Thyroid gland (tissue), 4 donors: ENCODE measurements at places on chromosomes 16 and 17.

- DNase-seq, result peak; percentile 85
These were observed 38.5 kb downstream of the PIGL start for GRCh38 chr17:16255481-16255921.

DNA sequence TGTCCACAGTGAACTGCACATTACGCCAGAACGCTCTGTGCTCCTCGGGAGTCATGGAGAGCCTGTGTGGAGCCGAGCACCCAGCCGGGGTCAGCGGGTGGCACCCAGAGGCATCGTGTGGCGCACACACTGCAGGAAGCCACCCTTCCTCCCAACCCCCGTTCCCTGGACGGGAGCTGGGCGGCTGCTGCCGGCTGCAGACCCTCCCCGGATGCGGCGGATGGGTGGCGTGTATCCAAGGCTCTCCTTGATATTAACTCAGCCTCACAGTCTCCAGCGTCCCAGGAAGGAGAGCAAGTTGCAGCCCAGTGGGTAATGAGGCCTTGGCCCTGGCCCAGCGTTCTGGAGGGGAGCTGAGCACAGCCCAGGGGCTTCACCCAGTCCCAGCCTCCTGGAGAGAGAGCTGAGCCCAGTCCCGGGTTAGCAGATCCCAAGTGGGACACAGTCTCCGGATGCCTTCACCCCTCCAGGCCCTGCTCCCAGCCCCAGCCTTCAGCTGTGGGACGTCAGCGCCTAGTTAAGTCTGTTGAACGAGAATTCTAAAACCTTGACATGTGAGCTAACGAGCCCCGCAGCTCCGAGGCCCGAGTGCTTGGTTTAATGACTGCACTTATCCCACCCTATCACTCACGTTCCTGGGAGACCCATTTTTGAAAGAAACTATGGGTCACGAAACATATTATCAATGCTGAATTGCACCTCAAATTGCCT lies 86.6 kb downstream of the TBC1D16 start:
- DNase-seq, result no peak

GRCh38 chr17:39808409-39808997 lies 55.6 kb downstream of the IKZF3 start:
- no peak for DNase-seq

GRCh38 chr17:36931697-36932382 lies 5.4 kb upstream of the LHX1 start:
- DNase-seq, result peak; percentile 25

DNA sequence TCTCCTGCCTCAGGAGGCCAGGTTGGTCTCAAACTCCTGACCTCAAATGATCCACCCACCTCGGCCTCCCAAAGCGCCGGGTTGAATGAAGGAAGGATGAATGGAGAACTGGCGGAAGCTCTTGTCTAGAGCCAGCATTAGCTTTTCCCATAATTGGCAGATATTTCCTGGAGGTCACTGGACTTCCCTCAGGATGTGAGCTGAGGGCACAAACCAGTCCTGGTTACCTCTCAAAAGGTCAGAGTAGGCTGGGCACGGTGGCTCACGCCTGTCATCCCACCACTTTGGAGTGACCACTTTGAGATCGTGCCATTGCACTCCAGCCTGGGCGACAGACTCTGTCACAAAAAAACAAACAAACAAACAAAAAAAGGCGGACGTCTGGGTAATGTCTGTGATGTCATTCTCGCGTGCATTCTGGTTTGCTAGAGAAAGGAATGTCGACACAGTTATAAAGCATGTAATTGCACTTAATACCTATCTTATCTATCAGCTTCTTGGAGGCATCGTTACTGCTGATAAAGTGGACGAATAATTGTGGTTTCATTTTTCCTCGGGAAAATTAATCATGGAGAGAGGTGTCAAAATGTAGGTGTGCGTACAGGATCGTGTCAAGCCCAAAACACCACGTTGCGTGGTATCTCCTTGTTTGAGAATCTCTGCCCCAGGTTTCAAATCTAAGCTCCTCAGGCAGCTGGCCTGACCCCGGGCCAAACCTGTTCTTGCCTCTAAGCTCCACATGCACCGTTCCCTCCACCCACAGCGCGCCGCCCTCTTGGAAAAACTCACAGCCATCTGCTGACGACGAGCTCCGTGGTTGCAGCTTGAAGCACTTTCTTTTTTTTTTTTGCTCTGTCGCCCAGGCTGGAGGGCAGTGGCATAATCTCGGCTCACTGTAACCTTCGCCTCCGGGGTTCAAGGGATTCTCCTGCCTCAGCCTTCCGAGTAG lies 6.4 kb upstream of the CRK start:
- DNase-seq, result no peak

GRCh38 chr16:65285128-65286048 lies 163.5 kb upstream of the CDH11 start:
- no peak for DNase-seq

- no peak for DNase-seq
These were observed 6.8 kb downstream of the MAP2K3 start for GRCh38 chr17:21291357-21291756.

- DNase-seq, result no peak
These were observed 50.7 kb downstream of the SLC5A11 start for GRCh38 chr16:24896439-24896838.

- DNase-seq, result no peak
These were observed 166.2 kb downstream of the SEC14L1 start for GRCh38 chr17:77306790-77307478.

DNA sequence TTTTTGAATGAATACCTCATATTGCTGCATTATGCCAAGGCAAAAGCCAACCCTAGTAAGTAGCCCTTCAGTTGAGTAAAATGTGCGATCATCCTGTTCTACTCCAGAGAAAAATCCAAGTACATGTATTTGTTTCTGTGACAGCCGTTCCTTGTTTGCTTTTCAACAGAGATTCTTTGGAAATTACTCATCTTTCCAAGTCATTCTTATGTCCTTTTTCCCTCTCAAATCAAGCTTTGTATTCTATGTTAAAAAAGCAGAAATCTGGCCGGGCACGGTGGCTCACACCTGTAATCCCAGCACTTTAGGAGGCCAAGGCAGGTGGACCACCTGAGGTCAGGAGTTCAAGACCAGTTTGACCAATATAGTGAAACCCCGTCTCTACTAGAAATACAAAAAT lies 112.9 kb upstream of the HAS3 start:
- no peak for DNase-seq

- DNase-seq, result no peak
These were observed 221.0 kb downstream of the UTP18 start for GRCh38 chr17:51481370-51481769.

DNA sequence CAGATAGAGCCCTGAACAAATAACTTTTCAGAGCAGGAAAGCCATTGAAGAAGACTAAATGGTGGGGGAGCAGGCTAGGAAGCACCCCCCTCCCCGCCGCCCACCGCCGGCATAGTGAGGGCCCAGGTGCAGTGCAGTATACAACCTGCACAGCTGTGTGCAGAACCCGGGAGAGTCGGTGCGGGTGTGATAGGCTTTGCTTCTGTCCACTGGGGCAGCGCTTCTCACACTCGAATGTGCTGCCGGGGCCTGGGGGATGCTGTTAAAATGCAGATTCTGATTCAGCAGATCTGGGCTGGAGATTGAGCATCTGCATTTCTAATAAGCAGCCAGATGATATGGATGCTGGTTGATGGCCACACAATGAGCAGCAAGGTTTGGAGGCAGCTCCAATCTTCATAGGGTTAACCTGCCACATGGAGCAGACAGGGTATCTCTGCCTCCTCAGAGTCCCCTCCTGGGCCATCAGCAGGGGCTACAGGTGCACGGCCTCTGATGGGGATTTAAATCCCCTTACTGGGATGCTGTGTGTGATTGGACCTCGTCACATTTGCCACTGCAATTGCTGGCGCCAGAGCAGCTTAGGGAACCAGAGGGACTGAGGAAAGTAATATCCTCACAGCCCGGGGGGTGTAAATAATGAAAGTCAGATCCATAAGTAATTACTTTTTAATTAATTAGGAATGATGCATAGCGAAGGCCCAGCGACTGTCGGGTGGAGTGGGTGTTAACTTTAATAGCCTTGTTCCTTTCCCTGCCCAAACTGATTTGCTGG lies 172.0 kb upstream of the RPL38 start:
- no peak for DNase-seq

DNA sequence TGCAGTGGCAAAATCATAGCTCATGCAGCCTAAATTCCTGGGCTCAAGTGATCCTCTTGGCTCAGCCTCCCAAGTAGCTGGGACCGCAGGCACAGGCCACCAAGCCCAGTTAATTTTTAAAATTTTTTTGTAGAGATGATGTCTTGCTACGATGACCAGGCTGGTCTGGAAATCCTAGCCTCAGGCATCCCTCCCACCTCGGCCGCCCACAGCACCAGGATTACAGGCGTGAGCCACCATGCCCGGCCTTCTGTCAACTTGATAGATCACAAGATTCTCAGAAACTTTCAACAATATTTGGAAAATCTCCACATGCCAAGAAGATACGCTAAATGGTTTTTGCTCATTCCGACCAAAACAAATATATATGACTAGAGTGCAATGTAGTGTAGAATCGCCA lies 111.0 kb downstream of the ADCY9 start:
- DNase-seq, result no peak
